ENCODE measurements at places on chromosomes 4 and X.

GRCh38 chr4:20341134-20341738 is 89.5 kb downstream of the SLIT2 start:
- no peak for DNase-seq

DNA sequence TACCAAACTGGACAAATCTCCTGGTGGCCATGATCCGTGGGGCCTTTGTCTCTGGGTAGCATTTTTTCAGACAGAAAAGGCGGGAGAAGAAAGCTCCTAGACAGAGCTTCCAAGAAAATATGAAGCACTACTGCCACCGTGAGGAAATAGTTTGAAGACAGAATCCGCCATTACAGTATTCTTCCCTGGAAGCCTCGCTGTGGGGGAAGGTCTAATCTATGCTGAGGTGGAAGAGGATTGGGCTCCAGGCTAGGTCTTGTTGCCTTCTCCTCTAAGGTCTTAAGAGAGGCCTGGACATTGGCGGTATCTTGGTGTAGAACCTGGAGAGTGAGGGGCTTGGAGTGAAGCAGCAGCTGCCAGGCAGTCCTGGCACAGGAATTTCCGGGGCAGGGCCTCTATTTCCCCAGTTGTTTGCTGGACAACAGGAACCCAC is 218.9 kb downstream of the OR13H1 start:
- no peak for DNase-seq

DNA sequence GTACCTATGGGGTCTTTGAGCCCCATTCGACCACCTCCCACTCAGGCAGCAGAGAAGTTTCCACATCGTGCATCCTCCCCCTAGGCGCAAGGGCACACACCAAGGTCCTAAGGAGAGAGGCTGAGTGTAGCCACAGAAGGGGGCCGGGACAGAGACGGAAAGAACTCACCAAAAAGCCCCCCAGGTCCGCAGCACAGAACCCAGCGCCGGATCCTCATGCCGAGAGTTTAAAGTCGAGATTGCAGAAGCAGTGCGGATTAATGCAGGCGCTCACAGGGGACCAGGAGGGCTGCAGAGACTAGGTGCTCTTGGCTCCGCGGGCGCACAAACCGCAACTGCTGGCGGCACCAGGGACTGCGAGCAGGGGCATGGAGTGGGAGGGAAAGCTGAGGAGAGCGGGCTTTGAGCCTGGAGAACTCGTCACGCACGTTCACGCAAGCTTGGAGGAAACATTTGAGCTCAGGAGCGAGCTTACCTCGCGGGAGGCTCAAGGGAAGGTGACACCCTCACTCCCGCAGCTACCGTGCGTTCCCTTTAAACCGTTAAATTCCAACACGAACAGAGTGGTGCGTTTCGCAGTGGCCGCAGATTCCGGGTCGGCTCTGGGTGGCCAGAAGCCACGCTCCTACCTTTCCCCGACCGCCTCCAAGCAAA is 8.5 kb downstream of the NKX3-2 start:
- no peak for DNase-seq

GRCh38 chr4:24067367-24068193 is 177.7 kb upstream of the PPARGC1A start:
- DNase-seq = no peak

DNA sequence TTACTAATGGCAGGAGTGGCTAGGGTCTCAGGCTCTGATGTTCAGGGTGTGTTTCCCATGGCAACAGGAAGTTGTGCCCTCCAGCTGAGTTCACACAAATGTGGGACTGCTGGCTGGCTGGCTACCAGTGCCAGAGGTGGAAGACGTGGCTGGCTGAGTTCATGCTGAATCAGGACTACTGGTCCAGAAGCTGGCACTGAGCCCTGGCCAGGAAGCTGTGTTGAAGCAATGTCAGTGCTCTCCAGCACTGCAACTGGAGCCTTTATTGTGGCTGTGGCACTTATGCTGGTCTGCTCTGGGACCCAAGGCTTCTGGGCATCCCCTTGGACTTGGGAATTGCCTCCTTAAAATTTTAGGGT is 42.0 kb upstream of the ZXDA start:
- no peak for DNase-seq

- DNase-seq = no peak
Observed at GRCh38 chrX:40091691-40092421, 5.9 kb downstream of the BCOR start.

- DNase-seq = no peak
Observed at GRCh38 chr4:158268553-158268952, 58.3 kb downstream of the TMEM144 start.

DNA sequence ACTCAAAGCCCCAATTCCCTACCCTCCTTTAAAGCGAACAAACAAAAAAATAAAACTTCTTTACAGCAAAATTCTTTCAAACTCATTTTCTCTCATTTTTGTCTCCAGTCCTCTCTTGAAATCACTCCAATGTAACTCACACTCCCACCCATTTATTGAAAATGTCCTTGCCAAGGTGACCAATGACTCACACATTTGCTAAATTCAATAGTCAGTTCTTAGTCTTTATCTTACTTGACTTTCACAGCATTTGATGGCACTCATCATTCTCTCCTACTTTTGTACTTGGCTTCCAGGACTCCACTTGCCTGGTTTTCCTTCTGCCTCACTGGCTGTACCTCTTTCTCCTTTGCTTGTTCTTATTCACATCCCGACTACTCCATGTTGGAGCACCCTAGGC is 19.9 kb downstream of the CC2D2A start:
- no peak for DNase-seq

DNA sequence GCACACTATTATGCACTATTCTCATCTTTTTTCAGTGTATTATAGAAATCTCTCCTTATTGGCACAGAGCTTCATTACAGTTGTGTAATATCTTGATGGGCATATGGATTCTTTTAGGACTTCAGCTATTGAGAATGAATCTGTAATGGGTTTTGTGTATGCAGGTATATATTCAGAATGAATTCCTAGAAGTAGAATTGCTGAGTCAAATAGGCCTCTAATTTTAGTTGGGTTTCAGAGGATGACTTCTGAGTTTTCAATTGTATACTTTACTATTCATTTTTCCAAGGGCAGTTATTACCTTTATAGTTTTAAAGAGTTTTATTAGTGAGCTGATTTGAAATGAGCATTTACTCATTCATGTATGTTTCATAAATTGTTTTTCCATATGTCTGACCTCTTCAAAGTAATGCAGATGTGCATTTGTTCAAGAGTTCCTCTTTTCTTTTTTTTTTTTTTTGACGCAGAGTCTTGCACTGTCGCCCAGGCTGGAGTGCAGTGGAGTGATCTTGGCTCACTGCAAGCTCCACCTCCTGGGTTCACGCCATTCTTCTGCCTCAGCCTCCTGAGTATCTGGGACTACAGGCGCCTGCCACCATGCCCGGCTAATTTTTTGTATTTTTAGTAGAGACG is 19.5 kb downstream of the CASP6 start:
- DNase-seq = no peak

- DNase-seq = peak; percentile 44
Observed at GRCh38 chr4:15649914-15650545, 5.1 kb downstream of the FBXL5 start.

GRCh38 chr4:80229128-80229527 is 31.8 kb downstream of the PRDM8 start:
- DNase-seq = no peak

DNA sequence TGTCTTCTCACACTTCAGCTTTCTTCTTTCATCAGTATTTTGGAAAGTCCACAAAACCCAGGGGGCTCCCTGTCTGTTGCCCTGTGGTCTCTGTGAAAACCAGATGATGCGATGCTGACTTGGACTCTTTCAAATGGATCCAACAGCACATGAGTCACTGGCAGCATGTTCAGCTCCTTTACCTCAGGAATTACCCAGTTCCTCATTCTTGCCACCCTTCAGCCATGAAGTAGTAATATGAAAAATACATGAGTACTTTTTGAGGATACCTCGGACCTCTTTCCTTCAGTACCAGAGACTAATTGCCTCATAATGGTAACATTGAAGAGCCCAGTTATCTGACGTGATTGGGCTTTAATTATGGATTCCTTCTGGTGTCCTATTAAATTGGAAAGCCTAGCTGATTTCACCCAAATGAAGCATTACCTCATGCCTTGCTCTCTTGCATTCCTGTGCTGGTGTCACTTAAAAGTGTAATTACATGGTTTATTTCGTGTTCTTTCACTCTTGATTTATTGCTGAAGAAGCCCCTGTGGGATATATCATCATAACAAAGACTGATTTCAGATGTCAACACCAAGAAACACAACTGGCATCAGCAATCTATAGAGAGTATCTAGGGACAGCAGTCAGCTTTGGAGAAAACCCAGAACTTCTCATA is 63.4 kb downstream of the NFKB1 start:
- no peak for DNase-seq

DNA sequence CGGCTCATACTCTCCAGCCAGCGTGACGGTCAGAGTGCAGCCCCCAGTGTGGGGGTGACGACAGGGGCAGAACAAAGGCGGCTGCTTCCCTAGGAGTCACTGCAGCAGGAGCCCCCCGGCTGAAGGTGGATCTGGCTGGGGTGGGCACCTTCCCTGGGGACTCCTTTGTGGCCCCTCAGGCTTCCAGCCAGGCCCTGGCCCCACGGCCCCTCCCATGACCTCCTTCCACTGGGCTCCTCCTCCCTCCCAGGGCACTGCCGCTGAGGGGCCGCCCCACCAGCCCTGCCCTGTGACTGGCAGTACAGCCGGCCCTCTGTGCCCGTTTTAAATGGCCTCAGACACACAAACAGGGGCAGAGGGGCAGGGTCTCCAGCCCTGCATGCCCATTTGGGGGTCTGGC is 61.9 kb downstream of the FAM53A start:
- no peak for DNase-seq

GRCh38 chr4:92252846-92253245 is 50.9 kb upstream of the GRID2 start:
- no peak for DNase-seq

GRCh38 chrX:80816051-80816450 is 6.4 kb upstream of the BRWD3 start:
- DNase-seq = no peak

DNA sequence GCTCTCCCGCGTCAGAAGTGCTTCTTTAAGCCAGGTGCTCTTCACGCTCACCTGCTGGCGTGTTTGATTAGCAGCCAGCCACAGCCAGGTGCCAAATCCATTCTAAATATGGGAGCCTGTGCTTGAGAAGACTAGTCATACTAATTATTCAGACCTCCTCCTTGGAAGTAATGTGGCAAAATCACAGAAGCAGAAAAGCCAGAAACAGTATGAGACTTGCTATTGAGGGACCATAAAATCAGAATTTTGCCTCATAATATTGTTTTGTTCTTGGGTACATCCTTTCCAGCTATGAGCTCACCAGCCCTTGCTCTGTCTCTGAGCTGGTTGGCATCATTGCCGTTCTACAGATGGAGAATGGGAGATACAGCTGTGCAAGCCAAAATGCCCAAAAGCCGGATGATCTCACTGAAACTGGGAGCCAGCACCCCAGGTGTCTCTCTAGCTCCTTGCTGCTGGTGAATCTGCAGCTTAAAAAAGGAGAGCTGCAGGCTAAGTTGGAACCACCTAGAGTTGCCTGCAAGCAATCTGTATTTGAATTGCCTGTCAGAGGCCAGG is 205.4 kb downstream of the SHROOM3 start:
- DNase-seq = no peak

DNA sequence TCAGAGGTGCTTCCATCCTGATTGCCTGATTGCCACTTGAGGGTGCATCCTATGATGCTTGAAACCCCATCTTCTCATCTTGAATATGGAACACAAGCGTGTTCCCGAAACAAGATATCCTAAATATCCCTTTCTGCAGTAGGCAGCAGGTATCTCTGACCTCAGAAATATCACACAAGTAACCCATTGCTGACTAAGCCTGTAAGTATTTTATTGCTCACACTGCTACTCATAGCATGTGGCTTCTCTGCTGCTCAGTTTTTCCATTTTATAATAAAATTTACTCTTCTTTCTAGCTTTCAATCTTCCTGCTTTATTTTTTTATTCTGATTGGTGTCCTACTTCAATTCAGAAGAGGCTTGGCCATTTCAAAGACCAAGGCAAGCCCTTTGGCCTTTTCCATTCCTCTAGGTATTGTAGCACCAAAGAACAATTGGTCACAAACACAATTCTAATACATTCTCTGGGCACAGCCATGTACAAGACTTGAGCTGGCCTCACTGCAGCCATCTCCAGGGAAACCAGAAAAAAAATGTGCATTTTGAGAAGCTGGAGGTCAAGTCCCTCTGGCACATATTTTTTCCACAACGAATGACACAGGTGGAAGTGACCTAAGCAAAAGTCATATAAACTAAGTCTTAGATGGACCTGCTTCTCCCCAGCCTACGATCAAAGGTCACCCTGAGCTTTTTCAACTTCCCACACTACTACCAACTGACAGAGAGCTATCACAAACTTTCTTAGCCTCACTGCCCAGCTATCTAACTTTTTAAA is 107.0 kb downstream of the OR13H1 start:
- no peak for DNase-seq

DNA sequence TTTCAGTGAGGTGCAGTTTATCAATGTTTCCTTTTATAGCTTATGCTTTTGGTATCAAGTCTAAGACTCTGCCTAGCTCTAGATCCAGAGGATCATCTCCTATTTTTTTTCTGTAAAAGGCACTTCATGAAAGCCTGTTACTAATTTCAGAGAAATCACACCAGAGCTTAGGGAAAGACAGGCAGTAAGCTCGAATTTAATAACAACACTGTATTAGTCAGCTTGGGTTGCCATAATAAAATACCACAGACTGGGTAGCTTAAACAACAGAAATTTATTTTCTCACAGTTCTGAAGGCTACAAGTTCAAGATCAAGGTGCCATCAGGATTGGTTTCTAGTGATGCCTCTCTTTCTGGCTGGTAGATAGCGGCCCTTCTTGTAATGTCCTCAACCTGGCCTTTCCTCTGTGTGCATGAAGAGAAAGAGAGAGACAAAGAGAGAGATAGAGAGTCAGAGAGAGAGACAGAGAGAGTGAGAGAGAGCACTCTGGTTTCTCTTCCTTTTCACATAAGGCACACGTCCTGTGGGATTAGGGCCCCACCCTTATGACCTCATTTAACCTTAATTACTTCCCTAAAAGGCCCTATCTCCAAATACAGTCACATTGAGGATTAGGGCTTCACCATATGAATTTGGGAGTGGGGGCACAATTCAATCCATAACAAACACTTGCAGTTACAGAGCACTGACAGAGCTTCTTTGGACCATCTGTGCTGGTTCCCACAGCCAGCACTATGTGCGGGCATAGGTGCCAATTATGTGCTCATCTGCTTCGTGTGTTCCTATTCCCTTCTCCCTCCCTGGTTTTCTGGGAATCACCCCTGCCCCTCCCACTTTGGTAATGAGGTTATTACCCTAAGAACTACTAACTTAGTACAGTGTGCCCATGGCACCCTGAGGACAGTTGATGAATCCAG is 114.8 kb upstream of the MED14 start:
- no peak for DNase-seq
